ENCODE measurements at places on chromosomes 3 and 15.

DNA sequence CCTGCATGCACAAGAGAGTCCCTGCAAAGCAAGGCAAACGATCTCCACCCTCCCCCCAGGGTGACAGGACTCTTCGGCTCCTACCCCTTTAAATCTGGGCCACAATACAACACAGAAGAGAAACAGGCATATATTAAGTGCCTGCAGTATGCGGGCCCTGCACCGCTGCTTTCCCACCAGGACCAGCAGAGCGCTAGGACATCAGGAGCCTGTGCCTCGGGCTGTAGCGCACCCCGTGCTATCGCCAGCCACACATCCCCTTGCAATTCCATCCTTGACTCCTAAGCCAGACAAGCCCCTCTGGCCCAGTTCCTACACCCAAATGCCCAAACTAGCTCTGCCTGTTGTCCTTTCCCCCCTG, 4.1 kb downstream of the GALNT15 start:
- DNase-seq, result no peak

GRCh38 chr3:6251612-6252400, 609.1 kb upstream of the GRM7 start:
- no peak for DNase-seq

GRCh38 chr3:60764870-60765269, 486.4 kb downstream of the FHIT start:
- no peak for DNase-seq

DNA sequence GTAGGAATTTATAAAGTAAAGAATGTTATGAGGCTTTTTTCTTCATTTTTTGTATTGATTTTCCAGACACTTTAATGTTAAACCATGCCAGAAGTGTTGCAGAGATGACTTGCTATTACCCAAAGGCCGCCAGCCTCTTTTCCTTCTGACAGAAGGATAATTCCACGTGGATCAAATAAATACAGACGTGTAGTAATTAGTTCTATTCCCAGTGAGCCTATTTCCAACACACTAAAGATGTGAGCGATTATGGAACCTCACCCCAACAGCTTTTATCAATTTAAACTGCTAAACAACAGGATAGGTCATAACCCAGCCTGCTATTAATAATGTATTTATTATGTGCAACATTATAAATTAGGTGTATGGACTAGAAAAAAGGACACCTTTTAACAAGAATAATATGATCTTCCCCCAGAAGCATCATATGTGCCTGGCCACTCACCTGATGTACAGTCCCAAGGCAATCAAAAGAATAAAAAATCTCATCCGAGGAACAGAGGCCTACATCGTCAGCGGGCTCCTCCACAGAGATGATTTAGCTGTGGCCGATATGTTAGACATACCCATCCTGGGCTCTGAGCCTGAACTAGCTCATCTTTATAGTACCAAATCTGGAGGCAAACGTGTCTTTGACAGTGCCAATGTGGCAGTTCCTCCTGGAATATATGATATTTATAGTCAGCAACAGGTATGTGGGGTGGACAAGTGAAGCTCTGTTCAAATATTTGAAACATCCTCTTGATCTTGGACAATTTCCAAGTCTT, 125.9 kb upstream of the C15orf61 start:
- DNase-seq, result no peak

GRCh38 chr3:191627064-191627463, 166.1 kb downstream of the PYDC2 start:
- no peak for DNase-seq

DNA sequence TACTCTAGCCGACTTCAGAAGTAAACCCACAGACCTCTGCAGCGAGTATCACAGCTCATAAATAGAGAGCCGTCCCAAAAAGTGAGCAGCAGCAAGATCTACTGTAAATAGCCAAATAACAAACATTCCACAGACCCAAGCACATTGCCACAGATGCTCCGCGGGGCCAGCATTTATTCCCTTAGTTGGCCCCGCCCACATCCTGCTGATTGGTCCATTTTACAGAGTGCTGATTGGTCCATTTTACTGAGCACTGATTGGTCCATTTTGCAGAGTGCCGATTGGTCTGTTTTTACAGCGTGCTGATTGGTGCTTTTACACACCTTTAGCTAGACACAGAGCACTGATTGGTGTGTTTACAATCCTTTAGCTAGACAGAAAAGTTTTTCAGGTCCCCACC, 17.3 kb upstream of the GABRB3 start:
- no peak for DNase-seq

DNA sequence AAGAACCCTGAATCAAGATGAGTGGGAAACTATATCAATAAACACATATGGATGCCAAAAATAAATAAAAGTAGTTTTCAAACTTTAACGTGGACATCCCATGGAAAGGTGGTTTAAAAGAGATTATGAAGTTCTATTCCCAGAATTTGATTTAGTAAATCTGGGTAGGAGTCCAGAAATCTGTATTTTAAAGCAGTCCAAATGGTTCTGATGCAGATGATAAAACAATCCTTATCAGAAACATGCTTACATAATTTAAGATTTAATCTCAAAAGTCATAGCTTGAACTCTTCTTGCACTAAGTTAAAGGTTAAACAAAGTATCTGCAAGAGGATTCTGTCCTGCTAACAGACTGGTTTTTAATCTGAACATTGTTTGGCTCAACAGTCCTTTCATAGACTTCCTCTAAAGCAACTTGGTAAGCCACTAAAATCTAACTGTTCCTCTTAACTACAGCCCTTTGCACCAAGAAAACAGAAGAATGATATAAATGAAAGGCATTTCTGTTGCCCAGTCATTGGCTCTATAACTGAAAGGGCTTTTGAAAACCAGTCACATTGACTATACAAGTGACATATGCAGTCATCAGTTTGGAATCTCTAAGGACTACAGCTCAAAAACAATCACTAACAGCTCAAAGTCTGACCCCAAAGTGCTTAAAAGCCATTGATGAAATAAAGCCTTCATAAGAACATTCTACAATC, 23.4 kb upstream of the MAP4 start:
- no peak for DNase-seq

DNA sequence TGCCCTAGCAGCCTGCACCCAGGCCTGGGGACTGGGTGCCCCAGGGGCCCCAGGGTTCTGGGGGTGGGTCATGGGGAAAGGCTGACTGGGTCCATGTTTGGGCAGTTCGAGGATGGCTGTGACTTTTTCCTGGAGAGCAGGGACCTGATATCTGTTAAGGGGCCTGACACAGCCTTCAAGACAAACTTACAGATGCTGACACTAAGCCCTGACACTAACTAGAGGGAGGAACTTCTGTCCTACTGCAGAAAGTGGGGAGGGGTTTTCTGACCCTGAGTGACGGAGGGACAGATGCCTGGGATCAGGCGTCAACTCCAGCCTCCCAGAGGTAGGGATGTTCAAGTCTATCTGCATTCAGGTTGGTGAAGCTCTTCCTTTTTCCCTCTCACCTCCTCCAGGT, 45.0 kb upstream of the SLC6A11 start:
- DNase-seq, result no peak

- no peak for DNase-seq
Observed at GRCh38 chr3:165192610-165193192, 3.5 kb downstream of the SLITRK3 start.

DNA sequence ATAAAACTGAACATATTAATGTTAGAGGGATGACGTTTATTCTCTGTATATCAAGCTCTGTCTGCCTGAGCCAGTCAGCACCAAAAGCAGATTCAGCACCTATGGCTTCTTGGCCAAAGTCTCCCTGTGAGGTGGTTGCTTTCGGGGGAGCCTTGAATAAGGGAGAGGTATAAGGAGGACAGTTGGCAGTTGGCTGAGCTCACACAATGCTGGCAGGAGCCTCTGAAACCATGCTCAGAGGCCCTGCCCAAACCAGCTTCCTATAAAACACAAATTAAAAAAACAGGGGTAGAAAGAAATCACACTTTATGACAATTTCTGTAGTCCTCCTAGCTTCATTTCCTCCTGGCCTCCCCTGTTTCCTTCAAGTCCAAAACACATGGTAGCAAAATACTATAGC, 18.8 kb downstream of the ARHGEF3 start:
- DNase-seq, result no peak

GRCh38 chr15:82900511-82901060, 51.9 kb downstream of the HOMER2 start:
- no peak for DNase-seq

DNA sequence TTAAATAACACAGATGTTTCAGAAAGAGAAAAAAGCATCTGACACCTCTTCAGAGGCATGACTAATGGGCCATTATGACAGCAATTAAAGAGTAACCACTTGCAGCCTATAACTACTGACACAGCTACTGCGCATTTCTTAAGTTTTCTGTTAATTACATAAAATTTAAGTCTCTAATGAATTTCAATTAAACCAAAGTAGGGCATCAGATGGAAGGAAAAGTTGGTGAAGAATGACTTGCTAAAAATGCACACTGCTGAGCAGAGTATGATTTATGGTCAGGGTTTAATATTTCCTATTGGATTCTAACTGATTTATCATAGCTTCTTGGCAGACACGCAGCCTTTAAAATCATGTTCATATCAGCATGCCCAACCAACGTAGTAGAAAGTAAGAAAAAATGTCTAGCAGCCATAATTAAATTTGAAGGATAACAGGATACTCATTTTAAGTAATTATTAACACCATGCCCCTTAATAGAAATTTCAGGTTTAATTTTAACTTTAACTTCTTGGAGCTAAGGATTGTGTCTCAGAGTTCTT, 140.0 kb downstream of the CBLB start:
- DNase-seq, result no peak

DNA sequence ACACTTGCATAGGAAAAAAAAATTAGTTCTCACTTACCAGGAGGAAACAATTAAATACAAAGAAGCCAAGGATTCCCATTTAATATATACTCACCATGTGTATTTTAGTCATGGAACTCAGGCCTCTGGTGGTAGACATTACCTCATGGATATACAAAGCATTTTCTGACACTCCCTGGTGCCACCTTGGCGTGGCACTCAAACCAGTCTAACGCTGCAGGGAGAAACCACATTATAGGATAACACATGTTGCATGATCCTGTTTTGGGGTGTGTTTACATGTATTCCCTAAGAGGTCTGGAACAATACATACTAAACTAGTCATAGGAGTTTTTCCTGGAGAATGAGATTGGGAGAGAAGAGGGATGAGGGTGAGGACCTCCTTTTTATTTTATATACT, 5.9 kb upstream of the RTF1 start:
- DNase-seq, result no peak

DNA sequence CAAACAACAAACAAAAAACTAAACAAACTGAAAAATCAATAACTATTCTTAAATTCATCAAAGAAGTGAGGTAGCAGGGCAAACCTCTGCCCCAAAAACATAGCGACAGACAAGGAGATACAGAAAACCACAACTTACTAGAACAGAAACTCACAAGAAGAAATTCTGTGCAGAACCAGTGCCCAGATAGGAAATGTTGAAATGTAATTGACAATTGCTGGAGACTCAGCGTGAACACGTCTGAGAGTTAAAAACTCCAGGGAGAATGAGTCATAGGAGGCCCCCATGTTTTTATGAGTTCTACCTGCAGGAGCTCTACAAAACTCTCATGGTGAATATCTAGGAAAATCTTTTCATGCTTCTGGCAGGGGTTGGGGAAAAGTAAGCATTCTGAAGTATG, 95.5 kb upstream of the SETMAR start:
- no peak for DNase-seq

GRCh38 chr3:111786922-111787321, 72.1 kb upstream of the PHLDB2 start:
- DNase-seq, result no peak

All from activated T-cell treated with anti-CD3 and anti-CD28 coated beads, Interleukin-2, amount 50 U/mL, for 4 hours (primary cell).